ENCODE measurements at places on chromosomes 4 and X. TPM values are rescaled to one million over a fixed set of nuclear protein-coding genes. Genes with fewer than 3 reads are reported as not detected.

GC gene
- not detected for total RNA-seq

DNA sequence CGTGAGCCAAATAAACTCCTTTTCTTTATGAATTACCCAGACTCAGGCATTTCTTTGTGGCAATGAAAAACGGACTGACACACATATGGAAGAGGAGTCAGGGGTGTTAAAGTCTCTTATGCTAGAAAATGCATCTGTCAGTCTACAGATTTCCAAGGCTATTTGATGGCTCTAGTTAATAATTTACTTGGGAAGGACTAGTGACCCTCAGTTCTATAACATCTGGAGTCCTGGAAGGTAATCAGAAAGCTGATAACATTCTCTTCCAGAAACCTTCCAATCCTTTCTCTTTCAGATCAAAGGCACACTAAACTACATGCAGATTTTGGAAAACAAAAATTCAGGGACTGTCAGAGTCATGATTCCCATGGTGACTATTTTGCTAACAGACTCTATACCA is 142.0 kb upstream of the TEX13D start:
- no peaks in the 10 kb centered on the region for H3K27me3 ChIP-seq
- peaks cover 6% of the 10 kb centered on the region for H3K4me1 ChIP-seq
- no peak for DNase-seq
- no peak overlapping the region for H3K27ac ChIP-seq
- no peak overlapping the region for H3K4me3 ChIP-seq

NHS gene
- total RNA-seq = 9.3 TPM

- no peak overlapping the region for H3K27ac ChIP-seq
- no peaks in the 10 kb centered on the region for H3K36me3 ChIP-seq
- no peaks in the 10 kb centered on the region for H3K27me3 ChIP-seq
- no peak overlapping the region for H3K4me3 ChIP-seq
- H3K4me1 ChIP-seq = no peaks in the 10 kb centered on the region
- no peak for DNase-seq
Observed at GRCh38 chrX:22234380-22234779, 38.3 kb upstream of the CBLL2 start.

DNA sequence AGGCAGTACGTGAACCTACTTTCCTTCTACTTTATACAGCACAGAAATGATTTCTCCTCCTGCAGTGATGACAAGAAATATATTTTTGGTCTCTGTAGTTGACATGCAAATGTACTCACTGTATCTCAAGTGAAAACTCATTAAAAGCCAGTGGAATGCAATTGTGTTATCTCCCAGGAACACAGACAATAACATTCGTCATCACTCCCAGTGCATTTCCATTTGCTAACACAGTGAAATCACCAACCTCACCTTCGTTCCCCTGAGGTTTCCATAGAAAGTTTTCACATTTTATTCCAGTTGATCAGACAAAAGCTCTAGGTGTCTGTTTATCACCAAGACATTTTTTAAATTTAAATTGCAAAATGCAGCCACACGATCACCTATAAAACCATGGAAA is 2.5 kb upstream of the SPANXD start:
- H3K4me1 ChIP-seq = no peaks in the 10 kb centered on the region
- DNase-seq = no peak
- no peaks in the 10 kb centered on the region for H3K36me3 ChIP-seq
- H3K27ac ChIP-seq = no peak overlapping the region
- H3K27me3 ChIP-seq = no peaks in the 10 kb centered on the region

PDE5A gene
- 154 TPM for total RNA-seq

- no peaks in the 10 kb centered on the region for H3K4me1 ChIP-seq
- H3K27ac ChIP-seq = no peak overlapping the region
- peaks cover 47% of the 10 kb centered on the region for H3K36me3 ChIP-seq
- H3K4me3 ChIP-seq = no peak overlapping the region
- H3K27me3 ChIP-seq = no peaks in the 10 kb centered on the region
Observed at GRCh38 chr4:143538979-143539669, 25.6 kb downstream of the SMARCA5 start.

GRCh38 chr4:175419236-175419718 is 392.8 kb downstream of the GPM6A start:
- H3K27me3 ChIP-seq = no peaks in the 10 kb centered on the region
- H3K36me3 ChIP-seq = no peaks in the 10 kb centered on the region
- no peak for DNase-seq
- no peak overlapping the region for H3K4me3 ChIP-seq
- no peaks in the 10 kb centered on the region for H3K4me1 ChIP-seq

GUF1 gene
- total RNA-seq = 17.8 TPM

DNA sequence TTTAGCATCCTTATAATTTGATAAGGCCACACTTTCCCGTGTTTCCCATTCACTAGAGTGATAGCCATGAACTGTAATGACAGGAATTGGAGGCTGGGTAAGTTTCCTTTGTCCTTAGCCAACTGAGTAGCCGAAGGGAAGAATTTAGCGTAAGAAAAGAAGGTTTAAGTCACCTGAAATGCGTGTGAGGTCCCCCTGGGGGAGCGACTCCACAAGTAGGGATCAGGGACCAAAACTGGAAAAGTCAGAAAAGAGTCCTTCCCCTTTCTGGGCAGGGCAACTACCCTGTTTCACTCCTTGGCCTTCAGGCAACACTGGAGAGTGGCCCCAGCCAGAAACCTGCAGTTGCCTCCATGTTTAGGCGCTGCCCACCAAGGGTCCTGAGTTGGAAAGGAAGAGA is 81.6 kb upstream of the MED14 start:
- no peak overlapping the region for H3K4me3 ChIP-seq
- DNase-seq = no peak
- no peaks in the 10 kb centered on the region for H3K27me3 ChIP-seq
- H3K36me3 ChIP-seq = no peaks in the 10 kb centered on the region
- no peak overlapping the region for H3K27ac ChIP-seq

SMAD1 gene
- 25.8 TPM for total RNA-seq

DNA sequence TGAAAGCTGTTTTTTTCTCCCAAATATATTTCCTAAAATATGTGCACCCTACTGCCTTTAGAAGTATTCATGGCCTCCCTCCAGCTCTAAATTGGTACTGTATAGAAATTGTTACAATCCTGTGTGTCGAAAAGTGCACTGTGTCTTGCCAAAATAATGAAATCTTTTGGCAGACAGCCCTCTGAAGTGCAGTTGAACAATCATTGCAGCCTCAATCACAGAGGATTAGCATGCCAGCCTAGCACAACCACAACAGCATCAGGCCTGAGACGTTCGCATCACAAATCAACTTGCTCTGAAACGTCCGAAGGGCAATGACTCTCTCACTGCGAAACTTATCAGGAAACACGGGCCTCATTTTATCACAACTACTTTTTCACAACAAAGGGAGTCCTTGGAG is 99.0 kb downstream of the ANOS1 start:
- DNase-seq = no peak
- no peaks in the 10 kb centered on the region for H3K36me3 ChIP-seq
- H3K27ac ChIP-seq = no peak overlapping the region
- H3K27me3 ChIP-seq = no peaks in the 10 kb centered on the region

- DNase-seq = no peak
- H3K4me3 ChIP-seq = no peak overlapping the region
- no peaks in the 10 kb centered on the region for H3K36me3 ChIP-seq
- H3K27ac ChIP-seq = no peak overlapping the region
- no peaks in the 10 kb centered on the region for H3K4me1 ChIP-seq
- no peaks in the 10 kb centered on the region for H3K27me3 ChIP-seq
Observed at GRCh38 chr4:73801692-73802091, 34.8 kb upstream of the CXCL6 start.

DNA sequence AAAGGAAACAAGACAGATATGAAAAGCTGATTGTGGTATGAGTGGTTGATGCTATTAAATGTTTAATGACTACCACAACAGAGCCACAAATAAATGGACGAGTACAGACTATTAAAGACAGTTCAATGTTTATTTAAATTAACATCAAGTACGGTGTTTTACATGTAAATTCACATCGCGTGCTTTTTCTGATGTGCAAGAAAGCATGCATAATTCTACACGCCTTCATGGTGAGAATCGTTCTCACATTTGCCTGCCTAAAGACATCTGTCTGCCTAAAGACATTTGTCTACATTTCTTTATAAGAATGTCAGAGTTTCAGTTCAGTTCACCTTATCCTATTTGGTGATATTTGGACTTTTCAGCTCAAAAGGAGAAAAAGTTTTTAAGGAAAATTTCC is 7.3 kb upstream of the GPR143 start:
- no peak overlapping the region for H3K27ac ChIP-seq
- H3K27me3 ChIP-seq = no peaks in the 10 kb centered on the region
- no peak overlapping the region for H3K4me3 ChIP-seq
- no peak for DNase-seq
- no peaks in the 10 kb centered on the region for H3K36me3 ChIP-seq

DNA sequence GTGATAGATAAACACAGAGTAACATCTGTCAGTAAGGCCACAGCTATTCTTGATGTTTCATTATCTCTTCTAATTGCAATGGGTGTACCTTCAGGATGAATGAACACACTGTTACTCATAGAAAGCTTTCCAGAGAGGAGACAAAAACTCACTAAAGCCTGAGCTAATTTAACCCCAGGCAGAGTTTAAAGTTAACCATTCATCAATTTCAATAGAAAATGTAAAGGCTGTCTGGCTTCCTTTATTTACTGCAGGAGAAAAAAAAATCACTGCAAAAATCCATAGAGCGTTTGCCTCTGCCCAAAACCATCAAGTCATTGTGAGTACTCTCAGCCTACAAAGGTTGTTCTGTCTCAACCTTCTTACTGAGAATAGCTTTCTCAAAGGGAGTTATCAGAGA is 376.9 kb downstream of the PPP4R3C start:
- H3K4me1 ChIP-seq = no peaks in the 10 kb centered on the region
- no peak overlapping the region for H3K4me3 ChIP-seq
- no peaks in the 10 kb centered on the region for H3K36me3 ChIP-seq
- H3K27ac ChIP-seq = no peak overlapping the region
- DNase-seq = no peak

- no peak overlapping the region for H3K4me3 ChIP-seq
- no peak for DNase-seq
- H3K27me3 ChIP-seq = no peaks in the 10 kb centered on the region
- H3K4me1 ChIP-seq = no peaks in the 10 kb centered on the region
- H3K27ac ChIP-seq = no peak overlapping the region
Observed at GRCh38 chr4:46146993-46147392, 23.1 kb upstream of the GABRG1 start.

Data from sigmoid colon (tissue), 7 donors.